NCI-H2081 (cell line): ENCODE measurements at places on chromosomes 11 and 22.

- no peak for DNase-seq
Measured at GRCh38 chr11:11777897-11778296, 63.9 kb upstream of the USP47 start.

- no peak for DNase-seq
Measured at GRCh38 chr22:41302021-41302767, 869 bp downstream of the ZC3H7B start.

DNA sequence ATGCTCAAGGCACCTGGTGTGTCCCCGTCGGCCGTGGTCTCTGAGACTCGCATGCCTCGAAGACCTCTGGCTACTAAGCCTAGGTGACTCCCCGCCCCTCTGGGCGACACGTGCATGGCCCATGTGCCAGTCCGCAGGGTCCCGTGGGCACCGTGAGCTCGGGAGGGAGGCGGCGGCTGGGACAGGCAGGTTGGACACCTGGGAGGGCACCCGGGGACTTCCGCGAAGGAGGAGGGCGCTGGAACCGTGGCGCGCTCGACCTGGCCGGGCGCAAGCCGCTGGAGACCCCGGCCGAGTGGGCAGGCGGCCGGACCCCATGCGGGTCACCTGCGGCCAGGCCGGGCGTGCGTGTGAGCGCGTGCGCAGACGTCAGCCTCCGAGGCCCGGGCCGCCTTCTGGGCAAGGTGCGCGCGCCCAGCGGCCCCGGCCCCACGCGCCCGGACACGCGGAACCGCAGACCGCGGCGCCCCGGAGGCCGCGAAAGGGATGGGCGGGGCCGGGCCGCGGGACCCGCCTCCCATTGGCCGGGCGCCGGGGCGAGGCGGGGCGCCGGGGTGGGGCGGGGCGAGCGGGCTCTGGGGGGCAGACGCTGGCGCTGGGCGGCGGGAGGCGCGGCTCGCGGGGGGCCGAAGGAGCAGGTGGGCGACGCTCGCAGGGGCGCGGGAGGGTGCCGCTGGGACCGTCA is 579 bp upstream of the RASD2 start:
- DNase-seq: peak; percentile 21

GRCh38 chr11:19714387-19715363 is 2.0 kb downstream of the NAV2 start:
- no peak for DNase-seq

- no peak for DNase-seq
Measured at GRCh38 chr22:23850136-23850611, 7.5 kb upstream of the SLC2A11 start.

- no peak for DNase-seq
Measured at GRCh38 chr11:112017538-112017937, 7.7 kb upstream of the DLAT start.

- no peak for DNase-seq
Measured at GRCh38 chr11:14645015-14645912, 1.7 kb downstream of the PDE3B start.

GRCh38 chr11:119774172-119774763 is 45.3 kb upstream of the NECTIN1 start:
- no peak for DNase-seq

DNA sequence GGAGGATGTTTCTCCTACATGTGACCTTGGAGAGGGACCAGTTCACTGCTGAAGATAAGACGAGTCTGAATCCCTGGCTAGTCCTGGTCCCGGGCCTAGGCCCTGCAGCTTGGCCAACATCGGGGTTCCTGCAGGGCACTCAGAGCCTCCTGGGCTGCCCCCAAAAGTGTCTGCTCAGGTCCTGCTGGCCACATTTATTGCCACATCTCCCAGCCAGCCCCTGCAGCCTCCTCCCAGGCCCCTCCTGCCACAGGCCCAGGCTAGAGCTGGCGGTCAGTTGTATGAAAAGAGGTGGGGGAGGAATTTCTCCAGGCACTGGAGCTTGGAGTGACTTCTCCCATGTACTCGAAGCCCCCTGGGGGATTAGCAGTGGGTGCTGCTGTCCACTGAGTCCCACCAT is 56.5 kb upstream of the PPARA start:
- no peak for DNase-seq

GRCh38 chr22:46649141-46650077 is 29.2 kb downstream of the GRAMD4 start:
- DNase-seq: peak; percentile 55

- DNase-seq: no peak
Measured at GRCh38 chr11:22190827-22191463, 1.9 kb upstream of the ANO5 start.

DNA sequence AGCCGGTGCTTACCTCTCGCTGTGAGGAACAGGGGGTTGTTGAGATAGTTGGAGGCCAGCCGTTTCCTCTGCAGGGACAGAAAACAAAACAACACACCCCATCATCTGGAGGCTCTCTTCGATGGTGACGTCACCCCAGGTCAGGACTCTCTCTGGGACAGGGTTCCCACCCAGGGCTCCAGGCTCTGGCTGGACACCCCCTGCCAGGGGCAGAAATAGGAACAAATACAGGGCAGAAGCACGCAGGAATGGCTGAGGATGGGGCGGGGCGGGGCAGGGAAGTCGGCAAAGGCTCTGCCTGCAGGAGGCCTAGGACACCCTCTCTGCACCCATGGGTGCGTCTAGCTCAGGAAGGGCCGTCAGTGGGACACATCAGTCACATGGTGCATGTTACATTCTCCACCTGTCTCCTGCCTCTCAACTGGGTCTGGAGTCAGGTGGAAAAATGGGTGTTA is 118.5 kb downstream of the PHF21B start:
- no peak for DNase-seq

GRCh38 chr22:44620129-44620840 is 81.7 kb upstream of the PRR5 start:
- DNase-seq: no peak

DNA sequence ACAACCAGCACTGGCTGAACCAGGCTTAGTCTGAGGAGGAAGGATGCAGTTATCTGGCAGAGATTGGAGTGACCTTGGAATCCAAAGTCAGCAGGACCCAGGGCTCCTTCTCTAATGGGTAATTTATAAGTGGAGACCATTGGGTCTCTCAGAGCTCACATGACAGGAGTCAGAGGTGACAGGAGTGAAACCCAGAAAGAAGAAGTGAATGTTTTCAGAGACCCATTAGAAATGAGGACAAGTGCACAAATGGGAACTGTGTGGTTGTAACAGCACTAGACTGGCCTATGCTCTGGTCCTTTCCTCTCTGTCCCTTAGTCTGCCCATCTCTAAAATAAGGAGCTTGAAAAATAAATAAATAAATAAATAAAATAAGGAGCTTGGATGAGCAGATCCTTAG is 107.4 kb downstream of the SERGEF start:
- DNase-seq: no peak

GRCh38 chr11:128394431-128395089 is 192.8 kb downstream of the ETS1 start:
- DNase-seq: no peak

DNA sequence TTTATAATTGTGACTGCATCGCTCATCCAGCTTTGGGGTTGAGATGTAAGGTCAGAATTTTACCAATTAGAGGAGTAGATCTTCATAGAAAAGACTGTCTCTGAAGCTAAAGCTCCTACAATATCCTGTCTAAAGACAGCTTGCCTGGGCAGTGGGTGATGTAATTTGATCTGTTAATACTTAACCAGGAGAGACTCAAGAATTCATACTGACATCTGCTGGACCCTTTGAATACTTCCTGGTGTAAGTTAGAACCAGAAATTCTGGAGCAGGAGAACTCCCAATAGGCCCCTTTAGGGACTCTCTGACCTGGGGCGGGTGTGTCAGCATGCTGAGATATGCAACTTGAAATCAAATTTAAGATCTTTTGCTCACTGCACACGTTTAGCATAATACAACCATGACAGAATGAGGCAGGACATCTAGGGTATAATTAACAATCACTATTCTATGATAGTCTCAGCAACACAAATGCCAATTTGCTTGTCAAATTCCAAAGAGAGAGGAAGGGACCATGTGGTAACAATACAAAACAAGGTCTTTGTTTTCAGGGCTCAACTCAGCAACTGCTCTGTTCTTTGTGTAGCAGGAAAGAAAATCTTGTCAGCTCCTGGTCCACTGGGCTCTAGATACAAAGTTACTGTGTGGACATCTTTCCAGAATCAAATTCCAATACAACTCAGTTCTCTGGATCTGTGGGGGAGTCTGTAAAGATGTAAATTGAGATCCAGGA is 143.9 kb downstream of the INSC start:
- no peak for DNase-seq

DNA sequence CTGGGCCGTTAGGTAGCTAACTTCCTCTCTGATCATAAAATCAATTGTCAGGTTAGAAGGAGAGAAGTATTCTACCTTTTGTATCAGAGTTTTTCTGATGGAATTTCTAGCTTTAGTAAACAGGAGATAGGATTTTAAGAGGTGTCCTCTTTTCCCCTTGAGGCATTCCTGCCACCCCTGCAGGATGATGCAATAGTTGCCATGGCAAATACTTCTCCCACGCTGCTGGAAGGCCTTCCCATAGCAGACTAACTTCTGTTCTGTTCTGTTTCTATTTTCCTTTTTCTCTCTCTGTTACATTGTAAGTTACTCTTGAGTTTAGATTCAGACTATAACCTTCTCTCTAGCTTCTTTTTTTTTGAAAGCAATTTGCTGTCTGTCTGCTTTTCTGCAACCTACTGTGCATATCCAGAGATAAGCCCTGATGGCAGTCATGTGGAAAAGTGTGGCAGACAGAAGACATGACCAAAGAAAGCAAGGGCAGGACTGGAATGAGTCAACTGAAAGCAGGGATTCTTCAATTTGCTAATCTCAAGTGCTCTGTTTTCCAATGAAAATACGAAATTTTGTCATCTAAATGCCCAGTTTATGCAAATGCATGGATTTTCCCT is 679.1 kb downstream of the DLG2 start:
- no peak for DNase-seq

GRCh38 chr11:17652556-17652955 is 66.8 kb upstream of the MYOD1 start:
- no peak for DNase-seq

DNA sequence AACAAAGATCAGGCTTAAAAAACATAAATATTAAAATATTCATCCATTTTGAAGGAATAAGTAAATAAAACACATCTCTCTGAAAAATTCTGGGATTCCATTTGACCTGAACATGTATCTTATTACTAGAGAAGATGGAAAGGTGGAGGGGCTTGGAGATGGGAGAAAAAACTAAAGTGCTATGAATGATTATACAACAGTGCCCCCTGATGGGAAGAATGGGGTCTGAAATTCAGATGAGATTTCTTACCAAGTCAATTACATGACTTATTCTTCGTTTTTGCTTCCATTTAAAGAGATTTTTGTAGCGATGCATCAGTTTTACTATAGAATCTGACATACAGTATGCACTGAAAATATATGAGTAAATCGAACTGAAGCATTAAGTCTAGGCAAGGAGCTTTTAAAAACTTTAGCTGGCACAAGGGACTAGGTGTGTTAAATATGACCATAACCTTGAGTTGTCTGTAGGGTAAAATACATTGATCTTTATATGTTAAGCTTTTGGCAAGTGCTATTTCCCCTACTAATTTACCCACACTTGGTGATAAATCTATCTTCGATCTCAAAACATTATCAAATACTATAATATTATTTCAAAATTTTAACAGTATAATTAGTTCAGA is 718.8 kb downstream of the CNTN5 start:
- DNase-seq: peak; percentile 65

DNA sequence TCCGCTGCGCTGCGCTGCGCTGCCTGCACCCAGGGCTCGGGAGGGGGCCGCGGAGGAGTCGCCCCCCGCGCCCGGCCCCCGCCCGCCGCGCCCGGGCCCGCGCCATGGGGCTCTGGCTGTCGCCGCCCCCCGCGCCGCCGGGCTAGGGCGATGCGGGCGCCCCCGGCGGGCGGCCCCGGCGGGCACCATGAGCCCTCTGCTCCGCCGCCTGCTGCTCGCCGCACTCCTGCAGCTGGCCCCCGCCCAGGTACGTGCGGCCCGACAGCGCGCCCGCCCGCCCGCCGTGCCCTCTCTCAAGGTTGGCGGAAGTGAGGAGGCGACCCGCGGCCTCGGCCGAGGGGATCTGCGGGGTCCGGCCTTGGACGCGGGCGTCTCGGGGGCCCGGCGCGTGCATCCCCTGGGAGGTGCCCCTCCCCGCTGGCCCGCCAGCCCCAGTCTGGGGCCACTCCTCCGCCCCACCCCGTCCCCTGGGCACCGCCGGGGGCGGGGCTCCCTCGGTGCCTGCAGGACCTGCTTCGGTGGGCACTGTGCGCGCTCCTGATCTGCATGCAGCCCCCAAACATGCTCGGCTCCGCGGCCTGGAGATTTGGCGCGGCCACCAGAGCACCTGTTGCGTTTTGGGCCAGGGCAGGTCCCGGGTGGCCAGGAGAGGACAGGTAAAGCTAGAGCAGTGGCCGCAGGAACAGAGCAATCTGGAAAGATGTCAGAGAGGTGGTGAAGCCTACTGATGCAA is 429 bp downstream of the VEGFB start:
- peak; percentile 27 for DNase-seq

GRCh38 chr22:19669570-19669969 is 44.7 kb upstream of the SEPTIN5 start:
- no peak for DNase-seq

- DNase-seq: no peak
Measured at GRCh38 chr11:35624316-35624715, 6.1 kb downstream of the FJX1 start.

GRCh38 chr11:114257621-114258558 is 38.3 kb upstream of the NNMT start:
- no peak for DNase-seq

- no peak for DNase-seq
Measured at GRCh38 chr11:34168642-34169420, 63.4 kb downstream of the NAT10 start.

DNA sequence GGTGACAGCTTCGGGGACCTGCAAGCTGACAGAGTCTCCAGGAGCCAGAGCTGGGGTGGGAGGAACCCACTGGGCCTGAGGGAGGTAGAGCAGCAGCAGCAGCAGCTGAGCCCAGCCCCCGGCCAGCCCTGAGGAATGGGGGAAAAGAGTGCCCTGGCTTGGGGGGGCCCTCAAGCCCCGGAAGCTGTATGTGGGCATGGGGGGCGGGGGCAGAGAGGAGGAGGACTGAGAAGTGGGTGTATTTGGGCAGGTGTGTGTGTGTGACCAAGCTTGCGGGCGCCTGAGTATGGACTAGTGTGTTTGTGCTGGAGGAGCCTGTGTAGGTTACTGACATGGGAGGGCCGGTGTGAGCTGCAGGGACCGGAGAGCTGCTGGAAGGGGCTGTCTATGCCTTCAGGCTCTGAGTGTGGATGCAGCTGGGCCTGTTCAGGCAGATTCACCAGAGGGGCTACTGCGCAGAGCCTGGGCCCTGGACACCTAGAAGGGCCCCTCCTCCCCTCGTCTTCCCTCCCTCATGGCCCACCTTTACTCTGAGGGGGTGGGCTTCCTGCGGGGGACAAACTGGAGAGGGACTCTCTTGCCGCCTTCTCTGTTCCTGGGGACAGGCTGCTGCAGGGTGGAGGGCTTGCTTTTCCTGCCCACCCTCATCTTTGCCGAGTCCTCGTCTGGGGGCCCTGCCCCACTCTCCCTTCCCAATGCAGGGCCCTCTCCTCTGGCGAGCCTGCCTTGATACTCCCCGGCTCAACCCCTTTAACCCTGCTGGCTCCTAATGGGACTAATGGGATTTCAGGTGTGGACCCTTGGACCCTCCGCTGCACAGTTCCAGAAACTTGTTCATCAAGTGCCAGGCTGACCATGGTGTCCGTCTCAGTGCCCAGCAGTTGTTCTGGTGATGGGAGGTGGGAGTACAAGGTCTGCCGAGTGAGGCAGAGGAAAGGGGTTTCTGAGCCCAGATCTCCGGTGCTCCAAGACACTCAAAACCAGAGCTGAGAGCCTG is 28.2 kb downstream of the ST3GAL4 start:
- DNase-seq: no peak

GRCh38 chr22:36743591-36744412 is 32.1 kb downstream of the IFT27 start:
- DNase-seq: no peak
